ENCODE measurements at places on chromosomes 12 and 14. TPM values are rescaled to one million over a fixed set of nuclear protein-coding genes. Genes with fewer than 3 reads are reported as not detected.

VRTN gene
- not detected for total RNA-seq

GRCh38 chr12:24898606-24899005 is 50.3 kb downstream of the BCAT1 start:
- no peaks in the 10 kb centered on the region for H3K27me3 ChIP-seq
- H3K36me3 ChIP-seq = no peaks in the 10 kb centered on the region
- no peak for DNase-seq
- H3K4me1 ChIP-seq = peaks cover 13% of the 10 kb centered on the region

PLBD1 gene
- 3.8 TPM for total RNA-seq

ACYP1 gene
- total RNA-seq = 4.9 TPM

ZDHHC22 gene
- total RNA-seq = not detected

DNA sequence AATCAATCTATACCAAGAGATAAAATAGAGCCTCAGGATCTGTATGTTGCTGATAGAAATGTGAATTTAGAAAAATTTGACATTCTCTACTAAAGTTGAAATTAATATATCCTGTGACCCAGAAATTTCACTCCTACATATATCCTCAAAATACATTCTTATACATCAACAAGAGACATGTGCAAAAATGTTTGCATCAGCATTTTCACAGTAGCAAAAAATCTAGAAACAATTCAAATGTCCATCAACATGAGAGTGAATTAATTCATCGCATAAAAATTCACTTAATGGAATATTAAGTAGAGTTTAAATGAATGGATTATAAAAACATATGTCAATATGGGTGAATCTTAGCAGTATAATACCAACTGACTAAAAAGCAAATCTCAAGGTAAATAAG is 80.8 kb downstream of the GPR65 start:
- H3K36me3 ChIP-seq = peaks cover 9% of the 10 kb centered on the region
- H3K27ac ChIP-seq = no peak overlapping the region
- DNase-seq = no peak
